ENCODE measurements at places on chromosomes 3 and 15.

- no peak for DNase-seq
Observed at GRCh38 chr15:87671289-87671688, 585.2 kb downstream of the NTRK3 start.

- DNase-seq: no peak
Observed at GRCh38 chr3:64656544-64656943, 31.3 kb downstream of the ADAMTS9 start.

- no peak for DNase-seq
Observed at GRCh38 chr3:191336833-191337232, 6.5 kb upstream of the UTS2B start.

GRCh38 chr15:78640527-78641101 is 396 bp downstream of the CHRNB4 start:
- no peak for DNase-seq

DNA sequence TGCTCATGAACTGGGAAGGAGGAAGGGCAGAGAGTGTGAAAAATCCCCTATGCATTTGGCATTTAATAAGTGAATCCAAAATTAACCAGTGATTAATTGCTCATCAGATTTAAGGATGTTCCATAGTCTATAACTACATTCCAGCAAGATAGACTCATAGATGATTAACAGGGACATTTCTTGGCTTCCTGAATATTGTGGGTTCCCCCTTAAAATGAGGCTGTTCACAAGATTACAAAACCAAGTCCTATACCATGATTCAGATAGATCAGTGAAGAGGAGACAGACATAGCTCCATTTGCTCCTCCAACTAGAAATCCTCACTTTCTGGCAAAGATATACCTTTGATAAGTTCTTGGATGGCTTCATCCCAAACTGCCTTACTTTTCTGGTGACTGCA is 15.4 kb downstream of the RASGRP1 start:
- no peak for DNase-seq

DNA sequence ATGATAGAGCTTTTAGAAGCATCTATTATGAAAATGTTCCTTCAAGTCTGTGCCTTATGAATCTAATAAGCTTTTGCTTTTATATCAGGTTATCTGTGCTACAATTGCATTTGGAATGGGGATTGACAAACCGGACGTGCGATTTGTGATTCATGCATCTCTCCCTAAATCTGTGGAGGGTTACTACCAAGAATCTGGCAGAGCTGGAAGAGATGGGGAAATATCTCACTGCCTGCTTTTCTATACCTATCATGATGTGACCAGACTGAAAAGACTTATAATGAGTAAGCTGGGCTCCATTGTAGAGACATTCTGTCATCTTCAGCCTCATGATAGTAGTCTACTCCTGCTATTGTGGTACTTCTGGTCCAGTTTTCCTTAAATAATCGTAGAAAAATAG is 73.4 kb downstream of the BLM start:
- no peak for DNase-seq

DNA sequence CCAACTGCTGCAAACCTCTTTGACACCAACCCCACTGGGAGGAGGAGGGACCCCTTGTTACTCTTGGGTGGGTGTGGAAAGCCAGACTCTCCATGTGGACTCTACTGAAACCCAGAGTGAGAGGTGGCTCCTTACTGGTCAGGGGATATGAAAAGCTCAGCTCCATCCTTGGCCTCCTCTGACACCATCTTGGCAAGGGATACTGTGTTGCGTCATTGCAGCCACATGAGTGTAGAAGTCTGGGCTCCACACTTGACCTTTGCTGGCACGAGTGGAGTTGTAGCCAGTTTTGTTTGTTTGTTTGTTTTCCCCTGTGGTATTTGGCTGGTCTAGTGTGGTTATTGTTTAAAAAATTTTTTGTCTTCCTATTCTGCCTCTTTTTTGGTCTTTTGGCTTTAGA is 289.1 kb downstream of the GAP43 start:
- no peak for DNase-seq

DNA sequence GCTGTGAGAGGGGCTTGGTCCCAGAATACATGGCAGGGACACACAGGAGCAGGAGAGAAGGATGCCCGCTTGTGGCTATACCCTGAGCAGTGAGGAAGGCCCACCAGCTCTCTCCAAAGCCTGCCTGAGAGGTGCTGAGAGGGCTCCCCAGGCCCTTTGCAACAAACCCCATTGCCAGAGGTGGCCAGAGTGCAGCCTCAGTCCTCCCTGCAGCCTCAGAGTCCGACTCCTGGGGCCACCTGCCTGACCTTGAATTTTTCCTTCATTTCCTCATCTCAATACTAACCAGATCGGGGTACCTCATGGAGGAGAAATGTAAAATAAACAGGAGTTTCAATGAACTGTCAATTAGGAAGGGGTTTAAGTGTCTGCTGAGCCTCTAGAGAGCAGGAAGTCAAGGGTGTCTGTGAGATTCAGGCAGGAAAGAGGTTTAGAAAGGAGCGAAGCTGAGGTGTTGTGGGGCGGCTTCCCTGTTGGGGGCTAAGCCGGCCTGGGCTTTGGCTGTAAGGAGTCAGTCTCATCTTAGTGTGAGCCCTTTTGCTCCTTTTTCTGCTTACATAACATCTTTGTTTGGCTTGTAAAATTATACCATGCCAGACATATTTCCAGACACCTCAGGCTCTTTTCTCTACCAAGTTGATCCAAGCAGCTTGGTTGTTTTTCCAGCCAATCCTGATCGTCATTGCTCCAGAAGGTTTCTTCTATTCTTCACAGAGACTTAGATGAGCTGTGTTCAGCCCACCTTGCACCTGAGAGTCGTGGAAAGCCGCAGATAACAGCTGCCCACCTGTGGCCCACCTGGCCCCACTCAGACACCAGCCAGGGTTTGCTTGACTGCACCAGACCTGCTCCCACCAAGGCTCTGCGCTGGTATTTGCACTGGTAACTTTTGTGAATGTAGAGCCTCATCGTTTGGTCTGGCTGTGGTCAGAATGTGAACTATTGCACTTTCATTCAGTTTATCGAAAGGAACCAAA is 36.7 kb downstream of the CMTM7 start:
- DNase-seq: no peak

GRCh38 chr3:122975163-122975923 is 52.2 kb downstream of the SEMA5B start:
- DNase-seq: no peak

GRCh38 chr3:141273700-141274410 is 42.2 kb downstream of the PXYLP1 start:
- no peak for DNase-seq

GRCh38 chr3:154250291-154250690 is 74.0 kb downstream of the DHX36 start:
- no peak for DNase-seq

GRCh38 chr3:177597311-177598096 is 400.2 kb upstream of the TBL1XR1 start:
- DNase-seq: no peak

GRCh38 chr3:15861163-15861562 is 63.4 kb upstream of the ANKRD28 start:
- no peak for DNase-seq

GRCh38 chr3:172803489-172803888 is 53.0 kb downstream of the ECT2 start:
- DNase-seq: no peak

GRCh38 chr15:49045751-49046219 is 461 bp downstream of the SECISBP2L start:
- no peak for DNase-seq

- DNase-seq: no peak
Observed at GRCh38 chr15:57580866-57581265, 10.8 kb upstream of the MYZAP start.

- no peak for DNase-seq
Observed at GRCh38 chr15:75114796-75115195, 86.9 kb upstream of the C15orf39 start.

- no peak for DNase-seq
Observed at GRCh38 chr3:137854533-137855261, 90.6 kb downstream of the SOX14 start.

- DNase-seq: no peak
Observed at GRCh38 chr3:182122779-182123178, 411.1 kb downstream of the SOX2 start.

DNA sequence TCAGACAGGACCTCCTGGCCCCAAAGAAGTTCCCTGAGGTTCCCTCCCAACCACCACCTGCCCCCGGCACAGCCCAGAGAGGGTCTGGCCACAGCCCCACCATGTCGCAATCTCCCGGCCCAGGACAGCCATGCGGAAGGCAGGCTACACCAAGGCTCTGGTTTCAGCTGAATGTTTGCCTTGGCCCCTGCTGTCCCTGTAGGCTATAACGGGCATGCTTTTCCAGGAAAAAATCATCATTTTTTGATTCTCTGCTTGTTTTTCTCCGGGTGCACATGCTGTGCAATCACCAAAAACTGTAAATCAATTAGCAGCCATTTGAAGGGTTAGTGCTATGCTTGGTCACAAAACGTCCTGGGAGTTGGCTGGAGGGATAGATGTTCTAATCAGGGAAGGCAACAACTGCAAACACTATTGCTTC is 142.7 kb upstream of the IGF1R start:
- DNase-seq: no peak

DNA sequence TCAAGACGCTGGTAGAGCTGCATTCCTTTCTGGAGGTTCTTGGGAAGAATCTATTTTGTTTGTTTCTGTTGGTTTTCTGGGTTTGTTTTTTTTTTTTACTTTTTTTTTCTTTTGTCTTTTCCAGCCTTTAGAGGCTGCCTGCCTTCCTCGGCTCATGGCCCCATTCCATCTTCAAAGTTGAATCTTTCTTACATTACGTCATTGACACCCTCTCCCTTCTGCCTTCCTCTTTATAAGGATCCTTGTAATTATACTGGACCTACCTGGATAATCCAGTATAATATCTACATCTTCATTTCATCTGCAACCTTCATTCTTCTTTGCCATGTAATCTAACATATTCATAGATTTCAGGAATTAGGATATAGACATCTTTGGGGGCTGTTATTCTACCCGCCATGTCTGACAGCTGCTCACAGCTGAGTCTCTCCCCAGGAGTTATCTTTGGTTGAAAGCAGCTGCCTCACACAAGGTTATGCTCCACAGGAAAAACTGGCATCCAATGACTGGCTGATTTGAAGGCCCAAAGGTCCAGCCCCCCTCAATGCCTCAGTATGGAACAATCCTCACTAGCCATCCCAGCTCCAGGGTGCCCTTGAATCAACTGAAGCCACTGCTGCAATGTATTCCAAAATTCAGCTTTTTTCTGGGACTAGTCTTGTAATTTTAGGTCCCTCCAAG is 38.4 kb upstream of the THBS1 start:
- DNase-seq: no peak

DNA sequence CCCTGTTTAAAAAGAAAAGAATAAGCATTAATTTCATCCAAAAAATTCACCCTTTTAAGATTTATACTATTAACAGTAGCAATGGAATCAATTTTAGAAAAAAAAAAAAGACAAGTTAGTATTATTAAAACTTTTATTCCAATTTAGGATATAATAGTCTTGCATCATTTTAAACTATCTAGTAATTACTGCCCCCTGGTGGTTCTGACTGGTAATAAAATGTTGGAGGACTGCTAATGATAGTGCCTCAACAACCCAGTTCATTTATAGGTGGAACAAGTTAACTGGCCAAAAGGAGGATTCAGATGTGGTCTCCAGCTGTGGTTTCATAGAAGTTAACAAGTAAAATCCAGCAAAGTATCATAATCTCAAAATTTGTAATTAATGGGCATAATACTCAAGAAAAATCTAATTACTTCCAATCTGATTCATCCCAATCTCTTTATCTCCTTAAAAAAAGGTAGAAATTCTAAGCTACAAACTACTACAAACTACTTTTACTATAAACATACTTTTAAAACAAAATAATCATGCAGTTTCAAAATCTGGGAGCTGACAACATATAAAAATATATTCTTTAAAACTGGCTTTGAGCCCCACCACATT is 30.7 kb upstream of the WDR49 start:
- peak; percentile 34 for DNase-seq

GRCh38 chr3:86029590-86029989 is 961.4 kb downstream of the VGLL3 start:
- no peak for DNase-seq

DNA sequence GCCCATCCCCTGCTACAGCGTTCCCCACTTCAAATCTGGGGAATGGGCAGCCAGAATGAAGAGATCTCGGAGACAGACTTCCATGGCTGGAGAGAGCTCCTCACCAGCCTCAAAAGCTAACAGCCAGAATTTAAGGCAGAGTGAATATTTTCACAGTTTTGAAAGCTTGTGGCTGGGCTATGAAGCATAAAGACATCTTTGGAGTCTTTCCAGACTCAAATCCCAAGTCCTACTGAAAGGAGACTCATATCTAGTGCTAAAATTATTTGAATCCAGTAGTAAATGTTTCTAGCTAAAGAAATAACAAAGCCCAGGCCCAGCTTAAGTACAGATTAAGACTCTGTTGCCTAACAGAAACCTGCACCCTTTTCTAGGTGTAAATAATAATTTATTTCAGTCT is 628.4 kb upstream of the ALCAM start:
- DNase-seq: no peak

GRCh38 chr3:136979684-136980083 is 21.9 kb downstream of the IL20RB start:
- no peak for DNase-seq

DNA sequence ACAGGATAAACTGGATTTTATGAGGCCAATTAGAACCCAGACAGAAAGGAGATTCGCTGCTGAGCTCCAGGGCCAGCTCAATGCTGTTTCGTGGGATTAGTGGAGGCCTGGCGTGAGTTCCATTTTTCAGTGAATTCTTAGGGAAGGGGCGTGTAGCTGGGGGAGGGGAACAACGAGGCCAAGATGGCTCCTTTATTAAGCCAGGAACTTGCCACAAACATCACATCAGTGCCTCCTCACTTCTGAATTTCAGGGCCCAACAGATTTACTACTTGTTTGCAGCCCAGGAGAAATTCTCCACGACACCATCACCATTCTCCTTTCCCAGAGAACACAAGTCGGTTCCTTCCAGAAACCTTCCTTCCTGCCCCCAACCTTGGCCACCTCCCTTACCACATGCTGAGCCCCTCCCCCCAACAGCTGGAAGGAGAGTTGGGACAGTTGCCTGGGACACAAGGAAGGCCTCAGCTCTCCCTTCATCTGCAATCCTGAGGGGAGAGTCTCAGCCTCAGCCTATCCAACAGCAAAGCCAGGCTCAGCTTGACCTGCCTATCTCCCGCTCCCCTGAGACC is 5.8 kb downstream of the IGDCC4 start:
- DNase-seq: no peak

DNA sequence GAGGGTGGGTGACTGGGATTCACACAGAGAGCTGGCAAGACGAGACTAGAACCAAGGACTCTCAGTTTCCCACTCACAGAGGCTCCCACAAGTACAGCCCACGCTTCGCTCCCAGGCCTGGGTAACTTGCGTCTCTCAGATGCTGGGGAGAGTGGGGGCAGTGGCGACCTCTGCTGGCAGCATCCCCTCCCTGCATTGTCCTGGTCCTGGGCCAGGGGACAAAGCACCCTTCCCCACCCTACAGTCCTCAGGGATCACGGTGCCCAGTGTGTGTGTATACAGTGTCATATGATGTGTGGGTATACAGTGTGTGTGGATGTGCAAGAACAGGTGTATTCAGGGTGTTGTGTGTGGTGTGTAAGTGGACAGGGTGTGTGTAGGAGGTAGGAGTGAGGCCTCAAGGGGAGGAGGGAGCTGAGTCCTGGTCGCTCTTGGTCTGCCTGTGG is 12.8 kb downstream of the VILL start:
- DNase-seq: no peak

- no peak for DNase-seq
Observed at GRCh38 chr3:178388473-178388872, 147.8 kb upstream of the KCNMB2 start.

GRCh38 chr3:78351334-78351733 is 1311.4 kb downstream of the ROBO2 start:
- DNase-seq: no peak

- no peak for DNase-seq
Observed at GRCh38 chr3:32128936-32129335, 22.5 kb downstream of the GPD1L start.

- DNase-seq: no peak
Observed at GRCh38 chr15:70092464-70093027, 5.2 kb downstream of the TLE3 start.
